ENCODE measurements at places on chromosomes 7 and 10.

- no peak for DNase-seq
Measured at GRCh38 chr7:133570321-133570720, 317.4 kb downstream of the EXOC4 start.

GRCh38 chr7:7178081-7178480 is 4.3 kb upstream of the C1GALT1 start:
- no peak for DNase-seq

GRCh38 chr7:42253316-42253715 is 16.3 kb upstream of the GLI3 start:
- no peak for DNase-seq

DNA sequence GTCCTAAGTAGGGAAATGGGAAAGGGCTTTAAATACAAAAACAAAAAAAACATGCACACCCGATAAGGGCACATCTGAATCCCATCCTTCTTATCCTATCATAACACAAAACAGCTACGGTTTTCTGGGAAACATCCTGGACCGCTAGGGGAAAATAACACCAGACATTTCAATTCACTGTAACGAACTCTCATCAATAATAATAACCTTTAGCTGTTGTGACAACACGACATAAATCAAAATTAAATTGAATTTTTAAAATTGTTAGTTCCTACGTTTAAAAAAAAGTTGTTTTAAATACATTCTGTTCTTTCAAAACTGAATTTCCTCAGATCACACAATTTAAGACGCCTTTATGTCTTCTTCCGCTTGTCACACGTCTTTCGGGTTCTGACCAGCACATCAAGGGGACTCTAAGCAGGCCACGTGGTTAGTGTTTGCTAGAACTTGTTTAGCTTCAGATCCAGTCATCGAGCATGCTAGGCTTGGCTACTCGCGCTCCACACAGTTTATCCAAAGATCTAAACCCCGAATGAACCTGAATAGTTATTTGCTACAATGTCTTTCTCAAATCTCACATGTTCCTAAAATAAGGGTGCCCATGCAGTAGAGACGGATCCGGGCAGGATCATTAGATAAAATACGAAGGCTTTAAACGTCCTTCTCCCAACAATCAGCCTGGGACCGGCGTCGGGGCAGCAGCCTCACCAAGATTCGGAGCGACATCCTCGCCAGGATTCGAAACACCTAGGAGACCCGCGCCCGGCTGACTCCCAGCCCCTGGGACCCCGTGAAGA is 839 bp downstream of the IKZF5 start:
- DNase-seq: no peak

- DNase-seq: no peak
Measured at GRCh38 chr7:29864656-29865055, 58.3 kb downstream of the WIPF3 start.

GRCh38 chr7:151810441-151811232 is 66.3 kb downstream of the PRKAG2 start:
- DNase-seq: no peak

GRCh38 chr10:88931548-88931947 is 21.0 kb downstream of the ACTA2 start:
- DNase-seq: no peak

DNA sequence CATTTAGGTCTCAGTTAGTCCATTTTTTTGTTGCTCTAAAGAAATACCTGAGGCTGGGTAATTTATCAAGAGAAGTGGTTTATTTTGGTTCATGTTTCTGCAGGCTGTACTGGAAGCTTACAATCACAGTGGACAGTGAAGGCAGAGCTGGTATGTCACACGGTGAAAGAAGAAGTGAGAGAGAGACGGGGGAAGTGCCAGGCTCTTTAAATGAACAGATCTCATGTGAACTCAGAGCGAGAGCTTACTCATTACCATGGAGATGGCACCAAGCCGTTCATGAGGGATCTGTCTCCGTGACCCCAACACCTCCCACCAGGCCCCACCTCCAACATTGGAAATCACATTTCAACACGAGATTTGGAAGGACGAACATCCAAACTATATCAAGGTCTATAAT is 18.9 kb upstream of the PNLIPRP3 start:
- DNase-seq: no peak

GRCh38 chr7:57071-57470 is 135.3 kb upstream of the FAM20C start:
- no peak for DNase-seq

DNA sequence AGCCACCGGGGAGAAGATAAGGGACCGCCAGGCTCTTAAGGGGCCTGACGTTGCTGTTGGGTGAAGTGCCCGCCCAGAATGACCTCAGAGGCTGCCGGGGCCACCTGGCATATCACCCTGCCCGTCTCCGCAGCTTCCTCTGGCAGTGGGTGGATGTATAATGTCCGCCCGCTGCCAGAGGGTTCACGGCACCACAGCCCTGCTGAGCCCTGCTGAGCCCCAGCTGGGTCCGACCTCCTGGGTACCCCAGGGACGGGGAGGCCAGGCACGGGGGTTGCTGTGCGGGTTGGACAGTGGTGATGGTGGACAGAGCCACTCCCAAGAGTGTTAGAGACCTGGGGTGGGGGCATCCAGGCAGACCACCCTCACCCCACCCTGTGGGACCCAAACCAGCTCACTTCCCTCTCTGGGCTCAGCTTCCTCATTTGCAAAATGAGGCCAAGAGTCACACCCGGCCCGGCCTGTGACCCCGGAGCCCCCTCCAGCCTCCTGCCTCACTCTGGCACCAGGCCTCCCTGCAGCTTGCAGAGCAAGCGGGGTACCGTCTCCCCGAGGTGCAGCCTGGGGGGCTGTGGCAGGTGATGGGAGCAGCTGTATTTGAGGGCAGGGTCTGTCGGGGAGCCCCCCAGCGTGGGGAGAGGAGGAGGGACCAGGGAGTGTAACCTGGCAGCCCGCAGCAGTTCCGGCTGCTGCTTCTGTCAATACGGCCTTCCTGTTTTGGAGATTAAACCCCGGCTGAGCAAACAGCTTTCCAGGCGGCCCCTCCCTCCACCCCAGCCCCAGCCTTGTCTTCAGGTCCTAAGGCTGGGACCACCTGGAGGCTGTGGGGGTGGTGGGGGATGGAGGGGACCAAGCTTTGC is 8.4 kb upstream of the LFNG start:
- DNase-seq: no peak

GRCh38 chr10:66926841-66927240 is 1.0 kb downstream of the LRRTM3 start:
- DNase-seq: no peak

DNA sequence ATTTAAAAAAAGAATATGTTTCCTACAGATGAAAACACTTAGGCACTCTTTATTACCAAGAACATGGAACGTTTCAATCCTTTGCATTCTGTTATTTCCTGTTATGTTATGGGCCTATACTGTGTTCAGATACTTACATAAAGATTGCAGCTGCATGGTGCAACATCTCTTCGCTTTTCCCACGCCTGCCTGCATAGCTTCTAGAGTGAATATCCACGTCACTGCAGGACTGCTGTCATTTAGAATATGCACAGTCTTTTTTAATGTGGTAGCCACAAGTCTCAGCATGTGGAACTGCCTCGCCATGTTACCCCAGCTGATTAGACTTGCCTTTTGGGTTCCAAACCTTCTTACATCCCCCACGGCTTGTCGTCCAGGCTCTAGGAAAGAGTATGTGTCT is 69.6 kb upstream of the GATA3 start:
- DNase-seq: no peak

DNA sequence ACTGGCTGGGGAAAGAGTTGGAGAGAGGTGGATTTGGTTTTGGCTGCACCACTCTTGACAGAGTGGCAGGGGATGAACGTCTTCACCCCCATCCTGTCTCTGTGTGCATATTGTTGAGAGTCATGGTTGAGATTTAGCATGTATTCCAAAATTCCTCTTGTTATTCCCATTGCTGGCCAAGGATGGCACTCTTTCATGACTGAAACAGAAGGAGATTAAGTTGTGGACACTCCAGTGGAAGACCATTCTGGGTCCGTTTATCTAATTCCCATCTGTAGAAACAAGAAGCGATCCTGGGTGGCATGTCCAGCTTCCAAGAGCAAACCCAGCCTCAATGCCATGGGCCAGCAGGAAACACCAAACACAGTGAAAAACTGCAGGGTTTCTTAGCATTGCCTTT is 469.0 kb upstream of the IGFBP3 start:
- no peak for DNase-seq

GRCh38 chr10:7170626-7171322 is 240.1 kb downstream of the SFMBT2 start:
- no peak for DNase-seq

DNA sequence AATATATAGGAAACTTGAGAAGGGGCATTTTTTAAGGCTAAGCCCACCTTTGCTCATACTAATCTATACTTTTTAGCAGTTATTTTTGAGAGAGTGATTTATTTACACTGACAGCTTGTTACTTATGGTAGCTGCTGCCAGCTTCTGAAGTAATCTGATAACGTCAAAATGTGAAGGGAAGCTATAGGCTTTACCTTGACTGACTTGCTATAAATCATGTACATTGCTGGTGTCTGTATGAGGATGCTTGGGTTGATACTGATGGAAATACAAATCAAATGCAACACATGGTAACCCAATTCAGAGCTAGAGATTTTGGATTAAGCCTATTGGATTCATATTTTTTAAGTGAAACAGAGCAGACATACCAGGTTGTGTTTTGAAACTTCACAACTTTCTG is 299.4 kb downstream of the LRMDA start:
- DNase-seq: no peak

- no peak for DNase-seq
Measured at GRCh38 chr7:14630048-14630447, 272.5 kb downstream of the DGKB start.

GRCh38 chr10:33657154-33657908 is 322.9 kb upstream of the NRP1 start:
- DNase-seq: no peak

GRCh38 chr10:52623761-52624160 is 148.8 kb downstream of the MBL2 start:
- DNase-seq: no peak

GRCh38 chr7:4043988-4044387 is 638.1 kb upstream of the FOXK1 start:
- no peak for DNase-seq

DNA sequence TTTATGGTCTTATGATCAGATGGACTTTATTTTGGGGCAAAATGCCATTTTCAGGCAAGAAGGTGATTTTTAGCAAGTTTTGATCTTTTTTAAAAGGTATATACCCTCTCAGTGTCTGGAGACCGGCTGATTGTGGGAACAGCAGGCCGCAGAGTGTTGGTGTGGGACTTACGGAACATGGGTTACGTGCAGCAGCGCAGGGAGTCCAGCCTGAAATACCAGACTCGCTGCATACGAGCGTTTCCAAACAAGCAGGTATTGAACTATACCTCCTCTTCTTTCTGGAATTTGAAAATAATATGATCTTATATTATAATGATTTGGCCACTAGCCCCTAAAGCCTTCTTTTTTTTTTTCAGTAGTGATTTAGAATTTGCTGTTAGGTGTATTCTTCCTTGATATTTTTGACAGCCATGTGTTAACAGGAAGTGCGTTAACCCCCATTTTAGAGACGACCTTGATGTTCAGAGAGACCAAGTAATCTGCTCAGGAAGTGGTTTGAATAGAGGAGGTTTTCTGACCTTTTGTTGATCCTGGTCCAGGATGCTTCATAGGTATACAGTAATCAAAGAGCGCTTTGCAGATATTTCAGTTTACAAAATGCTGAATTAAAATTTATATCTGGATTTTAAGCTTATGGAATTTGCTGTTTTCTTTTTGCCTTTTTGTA is 6.2 kb downstream of the BUB3 start:
- DNase-seq: no peak

DNA sequence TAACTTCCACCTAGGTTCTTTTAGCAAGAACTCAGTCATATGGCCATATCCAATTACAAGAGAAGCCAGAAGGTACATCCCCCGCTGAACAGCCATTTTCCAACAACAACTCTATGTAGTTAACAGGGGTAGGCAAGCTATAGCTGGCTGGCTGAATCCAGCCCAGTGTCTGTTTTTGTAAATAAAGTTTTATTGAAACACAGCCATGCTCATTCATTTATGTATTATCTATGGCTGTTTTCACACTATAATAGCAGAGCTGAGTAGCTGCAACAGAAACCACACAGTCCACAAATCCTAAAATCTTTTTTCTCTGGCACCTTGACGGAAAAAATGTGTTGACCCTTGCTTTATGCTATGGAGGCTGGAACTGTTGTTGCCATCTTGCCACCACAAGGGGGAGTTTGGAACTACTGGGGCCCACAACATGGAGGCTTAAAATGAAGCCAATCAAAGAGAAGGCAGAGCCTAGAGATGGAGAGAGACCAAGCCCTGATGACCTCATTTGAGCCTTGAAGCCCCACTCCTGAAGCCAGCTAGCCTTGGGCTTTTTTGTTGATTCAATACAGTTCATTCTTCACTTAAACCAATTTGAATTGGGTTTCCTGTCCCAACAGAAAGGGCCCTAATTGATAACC is 33.3 kb upstream of the XPNPEP1 start:
- no peak for DNase-seq

DNA sequence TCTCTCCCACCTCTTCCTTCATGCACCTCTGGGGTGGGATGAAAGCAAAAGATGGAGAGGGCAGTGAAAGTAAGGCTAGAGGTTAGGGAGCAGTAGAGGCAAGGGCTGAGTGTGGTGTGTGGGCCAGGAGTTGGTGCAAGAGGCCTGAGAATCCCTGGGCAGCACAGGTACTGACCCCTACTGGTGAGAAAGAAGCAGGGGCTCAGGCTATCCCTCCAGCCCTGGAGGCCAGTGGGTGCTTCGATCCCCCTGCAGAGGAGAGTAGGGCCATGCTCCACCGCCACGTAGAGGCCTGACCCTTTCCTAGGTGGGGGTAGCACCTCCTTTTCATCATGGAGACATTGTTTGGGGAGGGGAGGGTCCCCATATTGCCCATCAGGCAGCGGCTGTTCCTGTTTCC is 9.8 kb downstream of the CDHR1 start:
- no peak for DNase-seq

GRCh38 chr7:149624006-149624405 is 126.4 kb upstream of the ZNF746 start:
- DNase-seq: no peak

All from amygdala (tissue), 56 donors.